Activated T-helper 2 cell treated with anti-CD3 and anti-CD28 coated beads, Interferon-gamma antibody, Interleukin-2, Interleukin-4, amounts not matched to agents 10 μg/mL and 5 μg/mL and 100 μg/mL, durations not matched to agents 14 hours and 24 hours and 36 hours (primary cell): ENCODE measurements at places on chromosomes 5 and 9. TPM values are rescaled to one million over a fixed set of nuclear protein-coding genes. Genes with fewer than 3 reads are reported as not detected.

DNA sequence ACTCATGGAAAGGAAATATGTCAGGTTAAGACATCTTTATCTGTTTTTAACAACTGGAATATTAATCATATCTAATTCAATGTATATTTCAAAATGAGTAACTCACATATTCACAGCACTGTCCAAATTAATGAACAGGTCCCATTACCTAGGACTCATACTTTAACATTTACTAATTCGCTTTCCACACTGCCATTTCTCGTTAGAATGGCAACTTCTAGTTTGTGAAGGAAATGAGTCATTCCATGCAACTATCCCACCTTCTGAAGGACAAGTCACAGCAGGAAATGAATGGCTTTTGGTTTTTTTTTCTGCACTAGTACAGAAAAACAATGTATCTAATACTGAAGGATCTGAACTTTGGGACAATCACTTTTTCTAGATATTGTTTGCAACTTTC is 24.6 kb upstream of the IFNK start:
- no peak for DNase-seq

- DNase-seq: no peak
Observed at GRCh38 chr5:143248822-143249579, 154.5 kb downstream of the NR3C1 start.

DNA sequence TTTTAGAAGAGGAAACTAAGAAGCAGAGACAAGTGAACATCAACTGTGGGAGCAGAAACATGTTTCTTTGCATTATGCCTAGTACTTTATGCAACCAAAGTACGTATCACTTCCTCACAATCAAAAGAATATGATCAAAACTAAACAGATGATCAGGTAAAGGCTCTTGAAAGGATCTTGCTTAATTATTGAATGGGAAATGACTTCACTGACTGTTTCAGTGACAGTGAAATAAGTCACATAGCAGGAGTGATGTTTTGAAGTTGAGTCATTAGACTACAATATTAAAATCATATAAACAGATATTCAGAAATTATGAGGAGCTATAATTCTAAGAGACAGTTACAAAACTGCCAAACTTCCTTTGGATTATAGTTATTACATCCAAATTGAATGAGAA is 527.3 kb downstream of the MTRR start:
- no peak for DNase-seq

DNA sequence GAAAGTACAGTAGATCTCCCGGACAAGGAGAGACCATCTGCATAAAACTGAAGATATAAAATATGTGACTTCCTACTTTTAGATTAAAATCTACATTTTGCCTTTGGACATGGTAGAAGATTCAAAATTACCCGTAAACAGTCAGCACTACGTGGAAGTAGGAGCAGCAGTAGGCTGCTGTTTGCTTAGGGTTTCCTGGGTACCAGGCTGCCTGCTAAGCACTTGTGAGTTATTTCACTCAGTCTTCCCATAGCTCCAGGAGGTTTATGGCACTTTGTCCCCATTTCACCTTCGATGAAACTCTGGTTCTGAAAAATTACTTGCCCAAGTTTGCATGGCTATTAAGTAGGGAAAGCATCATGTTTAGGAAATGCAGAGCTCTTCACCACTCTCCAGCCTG is 92.6 kb downstream of the STK32A start:
- DNase-seq: no peak

DNA sequence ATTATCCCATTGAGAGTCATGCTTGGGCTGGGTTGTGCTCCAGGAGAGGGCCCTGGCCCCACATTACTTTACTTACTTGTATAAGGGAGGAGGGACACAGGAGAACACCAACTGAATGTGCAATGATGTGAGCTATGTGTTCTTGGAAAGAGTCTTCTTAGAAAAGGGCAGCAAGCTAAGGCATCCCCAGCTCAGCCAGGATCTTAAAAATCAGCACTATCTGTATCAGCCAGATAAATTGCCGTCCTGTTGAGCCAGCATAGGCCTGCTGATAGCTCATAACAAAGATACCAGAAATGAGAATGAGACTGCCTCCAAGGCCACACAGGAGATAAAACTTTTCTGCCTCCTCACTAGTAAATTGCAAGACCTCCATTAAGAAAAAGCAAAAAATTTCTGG is 357.5 kb downstream of the CAAP1 start:
- DNase-seq: no peak

- no peak for DNase-seq
Observed at GRCh38 chr9:86563936-86564335, 209.7 kb upstream of the TUT7 start.

The GARIN3 gene
- total RNA-seq: 0.23 and 0.30 TPM in 2 replicates
